ENCODE measurements at places on chromosomes 13 and 19.

- no peak for DNase-seq
Observed at GRCh38 chr13:113394339-113394640, 30.4 kb upstream of the GRTP1 start.

- no peak for DNase-seq
Observed at GRCh38 chr13:91308299-91308698, 39.2 kb upstream of the MIR17HG start.

DNA sequence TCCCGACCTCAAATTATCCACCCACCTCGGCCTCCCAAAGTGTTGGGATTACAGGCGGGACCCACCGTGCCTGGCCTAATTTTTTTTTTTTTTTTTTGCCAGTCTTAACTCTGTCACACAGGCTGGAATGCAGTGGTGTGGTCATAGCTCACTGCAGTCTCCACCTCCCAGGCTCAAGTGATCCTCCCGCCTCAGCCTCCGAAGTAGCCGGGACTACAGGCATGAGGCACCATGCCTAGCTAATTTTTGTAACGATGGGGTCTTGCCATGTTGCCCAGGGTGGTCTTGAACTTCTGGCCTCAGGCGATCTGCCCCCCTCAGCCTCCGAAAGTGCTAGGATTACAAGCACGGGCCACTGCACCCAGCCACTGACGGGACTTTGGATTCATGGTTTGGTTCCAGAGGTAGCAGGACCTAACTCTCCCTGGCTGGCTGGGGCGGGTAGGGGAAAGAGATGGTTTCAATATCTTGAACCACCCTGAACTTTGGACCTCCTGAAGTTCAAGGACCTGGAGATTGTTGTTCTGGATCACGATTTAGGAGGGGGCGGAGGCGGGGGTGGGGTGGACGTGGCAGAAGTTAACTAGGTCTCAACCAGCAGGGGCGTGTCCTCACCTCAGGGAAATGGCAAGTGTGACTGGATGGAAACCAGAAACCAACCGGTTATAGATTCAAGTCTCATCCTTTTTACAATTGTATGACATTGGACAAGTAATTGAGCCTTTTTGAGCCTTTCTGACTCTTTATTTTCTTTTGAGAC is 40.8 kb downstream of the IER2 start:
- DNase-seq, result no peak

DNA sequence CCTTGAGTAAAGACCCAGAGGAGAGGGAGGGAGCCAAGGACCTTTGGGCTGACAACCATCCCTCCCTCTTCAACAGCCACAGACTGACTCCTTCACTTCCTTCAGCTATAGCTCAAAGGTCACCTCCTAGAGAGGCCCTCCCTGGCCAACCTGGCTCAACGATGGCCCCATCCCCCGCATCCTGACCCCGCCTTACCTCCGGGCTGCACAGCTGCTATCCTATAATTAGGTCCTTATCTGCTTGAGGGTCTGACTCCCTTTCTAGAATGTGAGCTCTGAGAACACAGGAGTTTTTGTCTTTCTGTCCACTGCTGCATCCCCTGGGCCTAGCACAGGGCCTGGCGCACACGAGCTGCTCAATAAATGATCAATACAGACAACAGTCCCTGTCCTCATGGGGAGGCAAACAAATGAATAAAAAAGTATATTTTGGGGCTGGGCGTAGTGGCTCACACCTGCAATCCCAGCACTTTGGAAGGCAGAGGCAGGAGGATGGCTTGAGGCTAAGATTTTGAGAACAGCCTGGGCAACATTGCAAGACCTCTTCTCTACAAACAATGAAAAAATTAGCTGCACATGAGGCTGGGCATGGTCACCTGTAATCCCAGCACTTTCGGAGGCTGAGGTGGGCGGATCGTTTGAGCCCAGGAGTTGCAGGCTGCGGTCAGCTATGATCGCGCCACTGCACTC is 6.6 kb upstream of the LGALS4 start:
- DNase-seq, result no peak

DNA sequence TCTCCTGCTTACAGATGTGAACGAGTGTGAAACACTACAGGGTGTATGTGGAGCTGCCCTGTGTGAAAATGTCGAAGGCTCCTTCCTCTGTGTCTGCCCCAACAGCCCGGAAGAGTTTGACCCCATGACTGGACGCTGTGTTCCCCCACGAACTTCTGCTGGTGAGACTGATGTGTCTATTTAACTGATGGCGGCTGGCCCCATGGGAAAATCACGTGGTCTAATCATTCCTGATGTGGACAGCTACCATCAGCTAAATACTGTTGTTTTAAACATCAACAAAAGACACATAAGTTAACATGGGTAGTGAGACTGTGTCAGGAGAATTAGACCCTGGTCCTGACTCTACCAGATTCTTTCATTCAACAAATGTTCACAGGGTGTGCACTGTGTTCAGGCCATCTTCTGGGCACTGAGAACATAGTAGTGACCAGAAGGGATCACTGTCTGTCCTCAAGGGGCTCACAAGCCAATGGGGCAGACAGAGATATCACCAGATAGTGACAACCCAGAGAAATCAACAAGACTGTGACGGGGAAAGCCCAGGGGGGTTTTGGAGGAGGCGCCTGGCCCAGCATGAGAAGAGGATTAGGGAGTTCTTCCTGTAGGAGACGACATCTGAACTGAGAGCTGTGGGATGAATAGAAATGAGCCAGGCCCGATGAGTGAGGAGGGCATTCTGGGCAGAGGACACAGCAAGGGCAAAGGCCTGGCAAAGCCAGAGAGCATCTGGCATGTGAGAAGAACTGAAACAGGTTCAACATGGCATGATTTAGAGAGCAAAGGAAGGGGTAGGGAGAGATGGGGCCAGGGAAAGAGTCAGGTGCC is 18.4 kb downstream of the LTBP4 start:
- DNase-seq, result no peak

- DNase-seq, result peak; percentile 28
Observed at GRCh38 chr19:13154241-13154778, 4.1 kb downstream of the IER2 start.

GRCh38 chr19:10543420-10544241 is at the start of gene ATG4D:
Gene ATG4D, plus strand, starts transcription at chr19:10543904. Its CDS starts 187 bp downstream, at chr19:10544091.
- peak; percentile 75 for DNase-seq

- peak; percentile 8 for DNase-seq
Observed at GRCh38 chr19:16272945-16273344, 51.7 kb upstream of the KLF2 start.

- DNase-seq, result no peak
Observed at GRCh38 chr19:55474269-55475265, 1.9 kb upstream of the ZNF628 start.

GRCh38 chr13:97148894-97149293 is 73.2 kb upstream of the MBNL2 start:
- DNase-seq, result no peak

DNA sequence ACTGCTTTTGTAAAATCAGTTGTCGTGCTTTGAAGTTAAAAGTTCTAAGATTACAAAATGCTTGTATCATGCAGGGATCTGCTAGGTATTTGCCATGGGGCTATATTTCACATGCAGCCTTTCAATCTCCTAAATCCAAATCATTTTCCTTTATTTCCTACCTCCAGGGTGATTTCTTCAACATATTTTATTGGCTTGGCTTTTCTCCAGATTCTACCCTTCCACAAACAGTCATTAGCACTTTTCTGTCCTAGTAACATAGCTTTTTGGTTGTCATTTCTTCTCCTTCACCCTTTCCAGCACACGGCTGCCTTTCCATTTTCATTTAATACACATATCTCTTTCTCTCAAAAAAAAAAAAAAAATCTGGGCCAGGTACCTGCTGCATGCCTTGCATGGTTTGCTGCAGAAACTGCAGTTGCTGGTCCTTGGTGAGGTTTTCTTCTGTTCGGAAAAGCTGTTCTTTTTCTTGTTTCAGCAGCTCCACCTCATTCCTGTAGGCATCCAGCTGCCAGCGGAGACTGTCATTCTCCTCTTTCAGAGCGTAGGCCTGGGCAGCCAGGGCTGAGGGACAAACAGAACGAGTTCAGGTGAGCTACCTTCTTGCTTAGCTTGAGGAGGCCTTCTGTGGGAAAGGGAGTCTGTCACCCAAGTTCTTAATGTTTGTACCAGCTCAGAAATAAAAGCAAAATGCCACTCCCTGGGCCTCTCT is 274.7 kb downstream of the DNAJC15 start:
- no peak for DNase-seq

DNA sequence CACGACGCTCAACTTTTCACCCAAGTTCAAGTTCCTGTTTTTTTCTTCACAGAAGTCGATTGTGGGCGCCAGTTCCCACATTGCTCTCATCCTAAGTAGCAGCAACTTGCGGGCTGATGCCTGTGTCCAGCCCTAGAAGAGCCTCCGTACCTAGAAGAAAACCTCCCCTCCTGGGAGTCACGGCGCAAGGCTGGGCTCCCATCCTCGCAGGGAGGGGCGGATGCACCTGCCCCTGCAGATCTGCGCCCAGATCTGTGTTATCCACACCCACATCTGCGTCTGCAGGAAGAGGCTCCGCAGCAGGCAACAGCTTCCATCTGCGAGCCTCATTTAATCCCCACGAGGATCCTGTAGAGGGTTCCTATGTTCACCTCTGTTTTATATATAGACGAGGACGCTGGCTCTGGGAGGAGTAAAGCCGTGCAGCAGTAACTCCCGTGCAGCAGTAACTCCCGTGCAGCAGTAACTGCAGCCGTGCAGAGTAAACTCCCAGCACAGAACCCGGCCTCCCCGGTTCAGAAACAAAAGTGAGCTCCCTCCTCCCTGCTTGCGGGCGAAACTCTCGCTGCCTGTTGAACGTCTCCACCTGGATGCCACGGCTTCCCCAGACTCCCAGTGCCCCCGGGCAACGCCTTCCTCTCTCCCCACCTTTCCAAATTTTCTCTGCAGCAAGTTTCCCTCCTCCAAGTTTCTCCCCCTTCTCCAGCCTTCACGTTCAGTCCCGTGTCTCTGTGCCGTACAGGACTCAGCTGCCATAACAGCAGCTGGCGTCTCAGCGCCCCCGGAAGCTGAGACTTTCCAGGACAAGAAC is 23.5 kb upstream of the LAIR1 start:
- DNase-seq, result no peak

DNA sequence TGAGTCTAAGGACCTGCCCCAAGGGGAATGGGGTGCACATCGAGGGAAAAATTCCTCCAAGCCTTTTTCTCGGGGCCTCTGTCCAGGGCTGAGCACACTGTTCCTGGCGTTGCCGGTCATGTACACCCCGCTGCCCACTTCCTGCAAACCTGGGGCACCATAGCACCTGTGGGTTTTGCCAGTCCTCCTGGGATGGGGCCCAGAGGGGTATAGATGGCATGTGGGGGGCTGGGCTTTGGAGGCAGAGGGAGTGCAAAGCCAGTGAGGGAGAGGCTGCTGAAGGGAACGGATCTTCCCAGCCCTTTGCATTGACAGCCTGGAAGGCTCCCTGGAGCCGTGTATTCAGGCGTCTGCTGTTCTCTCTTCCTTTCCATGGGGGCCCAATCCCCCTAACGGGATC is 187.3 kb downstream of the ZNF536 start:
- no peak for DNase-seq
